ENCODE measurements at places on chromosomes 1 and 21.

- no peaks in the 10 kb centered on the region for H3K4me1 ChIP-seq
- no peaks in the 10 kb centered on the region for H3K36me3 ChIP-seq
These were observed 49.2 kb downstream of the ENAH start for GRCh38 chr1:225603538-225604354.

DNA sequence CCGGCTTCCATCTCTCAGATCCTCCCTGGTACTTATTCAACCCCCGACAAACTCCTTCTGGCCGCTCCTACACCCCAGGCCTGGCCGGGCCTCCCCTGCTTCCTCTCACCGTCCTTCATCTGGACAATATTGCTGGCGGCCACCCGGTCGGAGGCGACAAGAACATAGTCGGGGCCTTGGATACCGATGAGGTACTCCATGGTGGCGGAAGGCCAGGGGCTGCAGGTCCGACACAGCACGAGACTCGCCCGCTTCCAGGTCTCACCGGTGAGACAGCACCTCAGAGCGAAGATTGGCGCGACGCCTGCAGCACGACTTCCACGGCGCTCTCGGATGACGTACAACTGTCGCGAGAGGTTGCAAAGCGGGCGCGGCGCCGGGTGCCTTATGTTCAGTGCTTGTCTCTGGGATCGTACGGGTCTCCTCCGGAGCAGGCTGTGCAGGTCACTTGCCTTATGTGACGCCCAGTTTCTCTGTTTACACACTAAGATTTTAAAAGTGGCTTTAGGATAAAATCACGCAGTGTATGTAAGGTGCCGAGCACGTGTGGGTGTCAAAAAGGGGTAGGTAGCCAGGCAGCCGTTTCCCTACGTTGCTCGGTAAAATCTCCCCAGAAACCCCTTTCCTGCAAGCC, at the start of gene PSMB2:
Gene PSMB2 (minus strand): TSS at position 294 of the 634 bp plus-strand sequence. CDS start 94 bp downstream, at position 200.
- H3K27ac ChIP-seq: peak within 1 kb of the TSS; percentile 98
- peak within 1 kb of the TSS; percentile 100 for H3K4me3 ChIP-seq
- H3K4me1 ChIP-seq: peaks cover 38% of the 10 kb centered on the region
- peaks cover 10% of the 10 kb centered on the region for H3K27me3 ChIP-seq
- peaks cover 25% of the 10 kb centered on the region for H3K36me3 ChIP-seq

DNA sequence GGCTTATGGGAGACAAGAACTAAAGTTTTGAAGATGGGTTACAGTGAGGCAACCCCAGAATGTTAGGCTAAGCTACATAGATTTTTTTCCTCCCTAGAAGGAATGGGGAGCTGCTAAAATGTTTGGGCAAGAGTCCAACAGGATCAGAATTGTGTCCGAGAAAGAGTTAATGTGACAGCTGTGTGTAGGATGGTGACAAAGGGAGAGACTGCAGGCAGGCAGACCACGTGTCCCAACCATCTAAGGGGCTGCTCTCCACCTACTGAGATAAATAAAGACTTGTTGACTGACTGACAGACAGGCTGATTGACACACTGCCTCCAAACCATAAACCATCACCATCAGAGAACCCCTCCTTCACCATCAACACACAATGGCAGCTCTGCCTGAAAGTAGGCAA, 133.7 kb upstream of the CTTNBP2NL start:
- peaks cover 30% of the 10 kb centered on the region for H3K27me3 ChIP-seq
- no peak overlapping the region for H3K4me3 ChIP-seq
- DNase-seq: no peak
- H3K27ac ChIP-seq: no peak overlapping the region
- H3K4me1 ChIP-seq: no peaks in the 10 kb centered on the region

GRCh38 chr1:245086389-245086969, 68.3 kb upstream of the KIF26B start:
- H3K4me1 ChIP-seq: no peaks in the 10 kb centered on the region
- DNase-seq: no peak
- H3K36me3 ChIP-seq: no peaks in the 10 kb centered on the region
- H3K4me3 ChIP-seq: no peak overlapping the region

DNA sequence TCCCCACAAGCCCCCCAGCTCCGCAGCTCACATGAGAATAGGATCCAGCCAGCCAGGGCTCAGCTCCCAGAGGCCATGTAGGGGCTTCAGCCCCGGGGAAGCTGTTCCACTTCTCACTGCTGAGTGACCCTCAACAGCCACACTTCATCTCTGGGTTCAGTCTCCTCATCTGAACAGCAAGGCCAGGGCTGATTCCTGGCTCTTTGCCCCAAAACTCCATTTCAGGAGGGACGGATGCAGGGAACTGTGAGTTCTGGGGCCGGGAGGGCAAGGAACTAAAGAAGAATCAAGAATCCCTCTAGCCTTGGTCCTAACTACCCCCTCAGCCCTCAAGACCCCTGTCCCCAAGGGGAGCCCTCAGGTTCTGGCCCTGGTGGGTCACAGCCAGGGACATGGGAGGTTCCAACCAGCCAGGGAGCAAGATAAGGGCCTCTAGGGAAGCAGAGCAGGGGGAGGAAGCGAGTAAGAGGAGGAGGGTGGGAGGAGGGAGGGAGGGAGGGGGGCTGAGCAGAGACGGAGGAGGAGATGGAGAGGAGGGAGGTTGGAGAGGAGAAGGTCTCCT, 13.1 kb downstream of the SDC3 start:
- H3K4me1 ChIP-seq: no peaks in the 10 kb centered on the region
- no peak for DNase-seq
- H3K4me3 ChIP-seq: no peak overlapping the region
- H3K27me3 ChIP-seq: peaks cover 15% of the 10 kb centered on the region
- no peak overlapping the region for H3K27ac ChIP-seq
- H3K36me3 ChIP-seq: no peaks in the 10 kb centered on the region

DNA sequence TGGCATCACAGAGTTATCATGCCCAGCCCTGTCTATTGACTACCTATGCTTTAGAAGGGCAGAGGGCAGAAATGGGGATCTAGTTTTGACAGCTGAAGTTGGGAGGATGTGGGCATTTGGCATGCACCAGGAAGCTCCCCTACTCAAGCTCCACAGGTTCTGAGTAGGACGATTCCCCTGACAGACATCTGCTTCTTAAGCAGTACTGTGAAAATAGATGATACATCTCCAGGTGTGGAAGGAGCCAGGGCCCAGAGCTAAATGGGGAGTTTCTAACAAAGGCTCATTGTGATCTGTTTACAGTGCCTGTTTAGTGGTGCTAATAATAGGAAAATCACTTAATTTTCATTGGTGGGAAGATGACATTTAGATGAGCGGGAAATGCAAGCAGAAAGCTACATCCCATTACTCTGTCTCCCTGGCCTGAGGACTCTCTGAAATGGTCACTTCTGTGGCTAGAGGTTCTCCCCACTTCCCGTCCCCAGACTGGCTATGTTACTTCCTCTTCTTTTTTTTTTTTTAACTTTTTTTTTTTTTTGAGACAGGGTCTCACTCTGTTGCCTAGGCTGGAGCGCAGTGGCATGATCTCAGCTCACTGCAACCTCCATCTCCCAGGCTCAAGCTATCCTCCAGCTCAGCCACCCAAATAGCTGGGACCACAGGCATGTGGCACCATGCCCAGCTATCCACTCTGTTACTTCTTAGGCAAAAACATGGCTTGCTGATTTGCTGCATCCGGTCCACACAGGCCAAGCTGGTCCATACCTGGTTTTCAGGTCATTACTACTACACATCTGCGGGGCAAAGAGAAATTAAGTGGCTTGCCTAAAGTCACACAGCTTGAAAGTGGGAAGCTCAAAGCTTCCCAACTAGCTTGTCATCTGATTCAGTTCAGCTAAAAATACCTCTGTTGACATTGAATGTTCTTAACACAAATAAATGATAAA, 23.2 kb upstream of the CNIH3 start:
- H3K4me1 ChIP-seq: peaks cover 5% of the 10 kb centered on the region
- no peak overlapping the region for H3K27ac ChIP-seq
- no peak overlapping the region for H3K4me3 ChIP-seq
- no peak for DNase-seq
- H3K36me3 ChIP-seq: no peaks in the 10 kb centered on the region
- H3K27me3 ChIP-seq: peaks cover 5% of the 10 kb centered on the region

DNA sequence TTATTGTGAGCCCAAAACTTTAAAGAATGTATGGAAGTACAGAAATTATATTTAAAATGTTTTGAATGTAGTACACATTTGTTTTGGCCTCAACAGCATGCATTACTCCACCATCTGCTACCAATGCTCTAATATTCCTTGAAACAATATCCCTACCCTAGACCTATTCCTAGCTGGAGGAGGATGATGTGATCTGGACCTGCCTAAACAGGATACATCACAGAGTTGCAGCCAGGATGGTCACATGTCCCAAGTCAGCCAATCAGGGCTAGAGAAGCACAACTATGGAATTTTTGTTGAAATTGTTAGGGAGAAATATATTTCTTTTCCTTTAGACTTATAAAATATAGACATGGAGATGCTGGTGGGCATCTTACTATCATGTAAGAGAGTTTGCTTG, 623.3 kb upstream of the NR5A2 start:
- peaks cover 21% of the 10 kb centered on the region for H3K27me3 ChIP-seq
- no peaks in the 10 kb centered on the region for H3K36me3 ChIP-seq
- no peak overlapping the region for H3K27ac ChIP-seq
- H3K4me1 ChIP-seq: no peaks in the 10 kb centered on the region

- no peaks in the 10 kb centered on the region for H3K27me3 ChIP-seq
- DNase-seq: no peak
- H3K4me1 ChIP-seq: no peaks in the 10 kb centered on the region
- H3K27ac ChIP-seq: no peak overlapping the region
- H3K36me3 ChIP-seq: no peaks in the 10 kb centered on the region
These were observed 2028.7 kb downstream of the NCAM2 start for GRCh38 chr21:23026878-23027277.

- H3K27ac ChIP-seq: no peak overlapping the region
- H3K4me1 ChIP-seq: no peaks in the 10 kb centered on the region
- no peaks in the 10 kb centered on the region for H3K36me3 ChIP-seq
These were observed 1768.7 kb downstream of the BRINP3 start for GRCh38 chr1:188708795-188709535.

GRCh38 chr1:3352952-3353331, 101.5 kb upstream of the ARHGEF16 start:
- H3K27me3 ChIP-seq: peaks cover 4% of the 10 kb centered on the region
- no peak for DNase-seq
- no peak overlapping the region for H3K27ac ChIP-seq
- no peak overlapping the region for H3K4me3 ChIP-seq
- no peaks in the 10 kb centered on the region for H3K36me3 ChIP-seq
- H3K4me1 ChIP-seq: no peaks in the 10 kb centered on the region

- H3K27ac ChIP-seq: no peak overlapping the region
- DNase-seq: no peak
- H3K36me3 ChIP-seq: no peaks in the 10 kb centered on the region
- peaks cover 18% of the 10 kb centered on the region for H3K27me3 ChIP-seq
- H3K4me3 ChIP-seq: no peak overlapping the region
These were observed 123.6 kb downstream of the ELAVL4 start for GRCh38 chr1:50232336-50232735.

DNA sequence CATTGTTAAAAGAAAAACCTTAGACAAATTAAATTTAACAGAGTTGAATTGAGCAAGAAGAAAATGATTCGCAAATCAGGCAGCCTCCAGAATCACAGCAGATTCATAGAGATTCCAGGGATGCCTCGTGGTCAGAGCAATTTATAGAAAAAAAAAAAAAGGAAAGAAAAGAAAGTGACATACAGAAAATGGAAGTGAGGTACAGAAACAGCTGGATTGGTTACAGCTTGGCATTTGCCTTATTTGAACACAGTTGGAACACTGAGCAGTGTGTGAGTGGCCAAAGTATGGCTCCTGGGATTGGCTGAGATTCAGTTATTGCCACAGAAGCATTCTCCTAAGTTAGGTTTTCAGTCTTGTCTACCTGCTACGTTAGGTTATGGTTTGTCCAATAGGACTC, 9.1 kb upstream of the C21orf91 start:
- H3K27ac ChIP-seq: no peak overlapping the region
- no peak overlapping the region for H3K4me3 ChIP-seq
- H3K4me1 ChIP-seq: no peaks in the 10 kb centered on the region
- no peaks in the 10 kb centered on the region for H3K36me3 ChIP-seq

DNA sequence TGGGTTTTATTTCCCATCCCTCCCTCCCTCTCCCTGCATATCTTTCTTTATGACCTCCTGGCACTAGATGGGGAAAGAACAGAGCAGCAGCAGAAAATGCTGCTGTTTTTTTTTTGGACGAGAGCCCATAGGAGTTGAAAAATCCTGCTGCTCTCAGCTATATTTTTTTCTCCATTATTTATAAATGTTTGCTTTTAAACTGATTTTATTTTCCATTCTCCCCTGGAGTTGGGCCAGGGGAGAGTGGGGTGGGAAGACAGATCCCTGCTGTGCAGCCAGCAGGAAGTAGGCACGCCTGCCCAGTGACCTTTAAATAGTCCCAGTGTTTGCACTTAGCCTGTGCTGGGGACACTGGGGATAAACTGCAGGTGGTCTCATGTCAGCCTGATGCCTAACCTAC, 17.4 kb downstream of the SFT2D2 start:
- H3K4me1 ChIP-seq: peaks cover 39% of the 10 kb centered on the region
- H3K27ac ChIP-seq: peak overlapping the region; percentile 72
- H3K27me3 ChIP-seq: no peaks in the 10 kb centered on the region

Measured in effector memory CD8-positive, alpha-beta T cell (primary cell).